ENCODE measurements at places on chromosomes 3 and 15. TPM values are rescaled to one million over a fixed set of nuclear protein-coding genes. Genes with fewer than 3 reads are reported as not detected.

Gene PP2D1
- total RNA-seq: not detected

Gene PRSS50
- 0.65 TPM for total RNA-seq

Gene SHC4
- 0.03 TPM for total RNA-seq

Gene TF
- total RNA-seq: 9.1 TPM

Gene PGBD4
- 1.1 TPM for total RNA-seq

Gene BMF
- 12.2 TPM for total RNA-seq

Gene SERINC4
- total RNA-seq: not detected

Gene FOXB1
- total RNA-seq: not detected

Gene TUSC7
- total RNA-seq: not detected

Gene EPHB3
- total RNA-seq: 5.8 TPM

Gene STRA6
- not detected for total RNA-seq

Gene LRRC3B
- total RNA-seq: not detected

Gene NR1I2
- 0.14 TPM for total RNA-seq

Gene TMEM89
- total RNA-seq: not detected

Gene CP
- 2.0 TPM for total RNA-seq

Gene RARRES1
- 24.0 TPM for total RNA-seq

Gene TRA2B
- total RNA-seq: 36.1 TPM

Gene PLA2G4B
- total RNA-seq: 8.5 TPM

Gene SH2D7
- total RNA-seq: 1.8 TPM

Gene LHFPL4
- total RNA-seq: 1.2 TPM

Gene SLC6A11
- 0.12 TPM for total RNA-seq

Gene CAND2
- 2.6 TPM for total RNA-seq

Gene CASR
- total RNA-seq: 11.9 TPM

Gene NEK10
- 0.28 TPM for total RNA-seq

Gene ARHGEF26
- 2.8 TPM for total RNA-seq

Gene TMEM266
- total RNA-seq: 3.3 TPM

Gene EFHB
- total RNA-seq: 0.28 TPM

Gene PLD1
- 62.1 TPM for total RNA-seq

Gene ABHD17C
- 5.1 TPM for total RNA-seq

Gene ECE2
- 8.4 TPM for total RNA-seq

Gene ANKDD1A
- total RNA-seq: 3.9 TPM

Gene LEKR1
- 2.2 TPM for total RNA-seq

Gene CPN2
- not detected for total RNA-seq

Gene ACKR2
- total RNA-seq: 0.83 TPM

Gene CPLX3
- total RNA-seq: not detected

Gene CHRNA3
- 0.24 TPM for total RNA-seq

Gene TRH
- not detected for total RNA-seq

Gene P2RY13
- total RNA-seq: 1.2 TPM

Gene RAB27A
- 12.6 TPM for total RNA-seq

Gene IL17RD
- total RNA-seq: 2.3 TPM

Gene EXD1
- total RNA-seq: not detected

Gene DAZL
- not detected for total RNA-seq

Gene ANKRD34C
- total RNA-seq: 0.12 TPM

Gene ALAS1
- 21.7 TPM for total RNA-seq

Gene GUCA1C
- total RNA-seq: 19.0 TPM

Gene LMAN1L
- total RNA-seq: not detected

Gene ICE2
- 20.9 TPM for total RNA-seq

Gene RARB
- 0.59 TPM for total RNA-seq

All from pancreas (tissue), 10 donors.